ENCODE measurements at places on chromosomes 2 and 18.

GRCh38 chr2:163255086-163255485, 416.5 kb upstream of the KCNH7 start:
- ATAC-seq: no peak

DNA sequence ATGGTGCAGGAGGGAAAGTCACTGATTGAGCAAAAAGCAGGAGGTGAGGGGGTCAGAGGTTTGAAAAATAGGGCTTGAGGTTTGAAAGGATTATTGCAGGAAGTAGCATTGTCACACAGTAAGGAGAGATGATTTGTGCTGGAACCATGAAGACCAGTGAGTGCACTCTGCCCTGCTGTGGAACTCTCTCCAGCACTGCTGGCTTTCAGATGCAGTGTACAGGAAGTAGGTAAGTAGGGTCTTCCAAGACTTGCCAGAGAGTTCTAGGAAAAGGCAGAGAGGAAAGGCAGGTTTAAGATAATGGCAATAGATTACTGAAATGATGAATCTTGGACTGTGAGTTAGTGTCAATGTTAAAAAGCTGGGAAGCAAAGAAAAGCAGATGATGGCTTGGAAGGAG, 11.2 kb downstream of the SP110 start:
- no peak for ATAC-seq

GRCh38 chr2:74497777-74498499, 1.5 kb downstream of the LBX2 start:
- ATAC-seq: no peak

DNA sequence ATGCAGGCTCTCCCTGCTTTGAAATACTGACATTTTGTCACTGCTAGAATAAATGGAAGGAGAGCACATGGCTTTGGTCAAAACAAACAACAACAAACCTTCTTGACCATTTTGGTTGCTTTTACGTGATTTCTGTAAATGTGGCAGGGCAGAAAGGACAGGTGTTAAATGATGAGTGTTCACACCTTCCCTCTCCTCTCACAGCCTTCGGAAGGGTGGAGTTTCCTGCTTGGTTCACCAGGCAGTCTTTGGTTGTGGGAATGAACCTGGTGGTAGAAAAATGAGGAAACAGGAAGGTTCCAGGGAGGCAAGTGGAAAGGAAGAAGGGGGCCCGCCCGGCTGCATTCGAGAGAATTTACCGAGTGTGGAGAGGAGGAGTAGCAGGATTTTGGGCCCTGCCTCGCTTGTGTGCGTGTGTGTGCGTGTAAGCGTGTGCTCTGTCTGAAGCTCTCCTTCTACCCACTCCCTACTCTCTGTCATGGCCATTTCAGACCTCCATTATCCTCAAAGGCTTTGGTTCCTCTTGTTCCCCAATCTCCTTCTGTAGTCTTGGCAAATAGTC, 23.7 kb upstream of the SPP2 start:
- ATAC-seq: no peak
